ENCODE measurements at places on chromosomes 13 and 19.
A peak's percentile ranks its signal among the peaks of the same experiment; 100 is the strongest.

DNA sequence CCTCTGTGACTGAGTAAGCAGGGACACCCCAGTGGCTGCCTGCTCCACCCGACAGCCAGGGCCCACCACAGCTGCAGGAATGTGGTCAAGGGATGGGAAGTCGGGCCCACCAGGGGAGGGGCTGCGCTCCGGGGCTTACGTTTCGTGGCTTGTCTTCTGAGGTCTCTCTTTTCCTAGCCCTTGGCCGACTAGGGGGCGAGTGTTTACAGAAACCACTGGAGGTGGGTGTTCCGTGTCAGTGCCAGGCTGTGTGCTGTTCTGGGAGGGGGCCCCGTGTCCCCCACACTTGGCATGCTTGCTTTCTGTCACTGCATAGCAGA, 4.5 kb downstream of the ADAT3 start:
- DNase-seq, result no peak

GRCh38 chr13:94113245-94113644, 366.2 kb downstream of the DCT start:
- no peak for DNase-seq

DNA sequence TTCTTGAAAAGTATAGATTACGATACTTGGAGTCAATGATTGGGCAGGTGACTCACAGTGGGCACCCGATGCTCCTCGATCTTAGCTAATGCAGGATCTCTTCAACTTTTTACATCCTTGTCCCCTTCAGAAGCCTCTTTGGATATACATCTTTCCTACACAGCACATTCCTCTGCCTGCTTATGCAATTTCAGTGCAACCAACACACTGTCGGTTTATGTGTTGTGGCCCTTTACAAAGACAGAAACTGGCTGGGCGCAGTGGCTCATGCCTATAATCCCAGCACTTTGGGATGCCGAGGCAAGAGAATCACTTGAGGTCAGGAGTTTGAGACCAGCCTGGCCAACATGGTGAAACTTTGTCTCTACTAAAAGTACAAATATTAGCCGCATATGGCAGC, 2.6 kb downstream of the GPR42 start:
- no peak for DNase-seq

DNA sequence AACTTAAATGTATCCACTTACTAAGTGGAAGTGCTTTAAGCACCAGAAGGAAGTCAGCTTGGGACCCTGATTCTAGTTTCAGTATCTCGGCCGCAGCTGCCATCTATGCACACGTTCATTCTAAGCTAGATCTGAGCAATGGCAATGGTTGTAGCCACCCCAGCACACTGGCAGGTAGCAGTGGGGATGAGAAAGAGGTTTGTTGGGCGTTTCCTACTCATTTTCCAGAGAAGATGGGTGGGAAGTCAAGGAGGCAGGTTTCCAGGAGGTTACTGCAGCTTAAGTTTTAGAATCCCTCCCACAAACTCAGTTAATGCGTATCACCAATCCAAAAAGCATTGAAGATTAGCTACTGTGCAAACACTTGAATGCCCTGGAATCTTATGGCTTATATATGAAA, 114.2 kb upstream of the TSC22D1 start:
- DNase-seq, result no peak

- peak; percentile 71 for DNase-seq
These were observed 1.1 kb downstream of the PPP1R12C start for GRCh38 chr19:55116232-55116858.

- no peak for DNase-seq
These were observed 77.0 kb downstream of the STARD13 start for GRCh38 chr13:33208290-33209220.

DNA sequence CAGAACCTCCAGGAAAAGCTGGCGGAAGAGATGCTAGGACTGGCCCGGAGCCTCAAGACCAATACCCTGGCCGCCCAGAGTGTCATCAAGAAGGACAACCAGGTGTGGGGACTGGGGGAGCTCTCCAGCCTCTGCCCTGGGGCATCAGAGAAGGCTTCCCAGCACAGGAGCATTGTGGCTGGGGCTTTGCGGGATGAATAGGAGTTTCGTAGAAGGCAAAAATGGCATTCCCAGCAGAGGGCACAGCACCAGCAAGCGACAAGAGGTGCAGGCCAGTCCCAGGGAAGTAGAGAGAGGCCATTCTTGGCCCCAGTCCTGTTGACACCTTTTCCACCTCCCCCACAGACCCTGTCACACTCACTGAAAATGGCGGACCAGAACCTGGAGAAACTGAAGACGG, 4.1 kb downstream of the USE1 start:
- no peak for DNase-seq

GRCh38 chr13:97588993-97589392, 155.0 kb downstream of the RAP2A start:
- no peak for DNase-seq

DNA sequence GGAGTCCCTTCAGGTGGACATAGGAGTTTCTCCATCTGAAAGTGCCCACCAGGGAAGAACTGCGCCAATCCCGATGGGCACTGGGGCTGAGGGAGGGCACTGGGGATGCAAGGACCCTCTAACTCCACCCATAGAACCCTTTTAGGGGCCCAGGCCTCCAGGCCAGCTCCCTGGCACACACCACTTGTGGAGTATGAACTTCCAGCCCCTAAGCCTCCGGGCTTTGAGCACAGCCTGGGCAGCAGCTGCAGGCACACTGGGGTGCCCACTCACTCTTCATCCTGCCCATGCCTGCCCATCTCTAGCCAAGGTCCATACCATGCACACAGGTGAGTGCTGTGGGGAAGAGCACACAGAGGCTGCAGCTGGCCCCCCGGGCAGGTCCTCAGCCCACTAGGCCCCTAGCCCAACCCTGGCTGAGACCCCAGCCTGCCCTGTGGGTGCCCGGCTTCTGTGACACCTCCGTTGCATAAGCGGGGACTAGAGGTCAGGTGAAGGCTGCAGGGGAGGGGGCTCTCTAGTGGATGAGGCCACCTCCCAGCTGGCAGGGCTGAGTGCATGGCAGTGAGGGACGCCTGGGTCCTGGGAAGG, 14.6 kb upstream of the SLC7A10 start:
- no peak for DNase-seq

- DNase-seq, result no peak
These were observed 127.2 kb upstream of the MAB21L1 start for GRCh38 chr13:35603593-35604285.

DNA sequence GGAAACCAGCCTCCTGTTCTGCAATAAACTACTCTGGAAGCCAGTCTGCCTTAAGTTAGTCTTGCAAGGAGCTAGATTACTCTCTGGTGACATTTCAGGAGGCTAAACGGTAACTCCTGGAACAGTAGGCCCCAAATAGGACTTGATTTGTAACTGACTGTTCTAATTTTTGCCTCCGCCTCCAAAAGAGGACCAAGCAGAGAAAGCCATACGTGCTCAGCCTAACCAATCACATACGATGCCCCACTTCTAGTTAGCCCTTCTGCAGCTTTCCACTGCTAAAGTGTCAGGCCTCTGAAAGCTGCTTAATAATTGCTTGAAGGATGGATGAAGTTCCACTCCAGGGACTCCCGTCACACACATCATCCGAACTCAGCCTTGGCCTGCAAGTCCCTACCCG, 744 bp downstream of the ZNF805 start:
- peak; percentile 33 for DNase-seq

DNA sequence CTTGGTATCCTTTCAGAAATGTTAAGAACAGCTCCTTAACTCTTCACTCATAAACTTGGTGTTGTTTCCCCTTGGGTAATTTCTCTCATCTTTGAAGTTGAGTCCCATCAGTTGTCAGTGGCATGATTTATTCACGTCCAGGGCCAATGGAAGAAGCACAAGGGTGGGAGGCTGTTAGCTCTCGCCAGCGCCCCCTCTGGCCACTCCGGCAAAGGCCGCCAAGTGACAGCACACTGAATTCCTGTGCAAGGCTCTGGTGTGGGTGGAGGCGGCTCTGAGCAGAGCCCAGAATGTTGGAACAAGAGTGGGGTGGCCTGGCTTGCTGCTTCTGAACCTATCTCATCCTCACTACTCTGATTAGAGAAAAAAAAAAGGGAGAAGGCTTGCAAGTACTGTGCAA, 13.1 kb upstream of the MEDAG start:
- peak; percentile 69 for DNase-seq

- DNase-seq, result no peak
These were observed 849.4 kb downstream of the DACH1 start for GRCh38 chr13:71017607-71018006.

DNA sequence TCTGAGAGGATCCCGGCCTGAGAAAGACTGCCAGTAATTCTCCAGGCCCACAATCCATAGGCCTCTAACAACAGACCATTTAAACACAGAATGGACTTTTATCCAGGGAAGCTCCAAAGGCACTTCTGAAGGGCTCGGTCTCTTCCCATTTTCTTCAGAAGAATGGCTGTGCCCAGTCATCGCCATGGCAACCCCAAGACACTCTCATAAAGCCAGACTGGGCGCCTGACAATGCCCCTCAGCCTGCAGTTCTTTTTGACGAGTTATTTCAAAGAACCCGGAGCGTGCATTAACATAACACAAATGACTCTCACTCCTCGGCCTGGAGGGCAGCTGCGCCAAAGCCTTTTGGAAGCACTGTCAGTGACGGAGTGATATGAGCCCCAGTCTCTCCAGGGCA, 61.0 kb downstream of the RASA3 start:
- no peak for DNase-seq

DNA sequence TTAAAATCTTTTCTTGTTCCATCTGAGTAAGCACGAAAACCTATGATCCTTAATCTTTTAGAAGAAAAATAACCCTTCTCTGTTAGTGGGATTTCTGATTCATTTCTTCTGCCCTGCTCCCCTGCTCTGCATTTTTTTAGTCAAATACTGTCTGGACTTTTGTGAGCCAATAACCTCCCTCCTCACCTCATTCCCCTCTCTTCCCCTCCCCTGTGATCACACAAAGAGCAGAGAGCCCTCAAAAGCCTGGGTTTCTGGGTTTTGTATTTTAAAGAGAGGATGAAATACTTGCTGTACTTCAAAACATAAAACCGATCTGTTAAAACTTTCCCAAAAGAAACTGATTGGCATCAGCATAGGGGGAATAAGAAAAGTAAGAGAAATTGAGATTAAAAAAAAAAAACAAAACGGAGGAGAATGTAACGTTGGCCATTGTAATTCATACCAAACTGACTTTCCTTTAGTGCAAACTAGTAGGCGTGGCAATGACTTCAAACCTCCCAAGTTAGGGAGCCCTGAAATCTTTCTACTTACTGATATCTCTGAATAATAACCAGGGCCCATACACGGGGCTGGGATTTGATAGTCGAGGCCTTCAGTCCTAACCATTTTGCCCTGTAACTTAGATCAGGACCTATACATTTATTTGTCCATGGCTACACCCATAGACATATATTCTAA, 232.9 kb downstream of the TM9SF2 start:
- no peak for DNase-seq

DNA sequence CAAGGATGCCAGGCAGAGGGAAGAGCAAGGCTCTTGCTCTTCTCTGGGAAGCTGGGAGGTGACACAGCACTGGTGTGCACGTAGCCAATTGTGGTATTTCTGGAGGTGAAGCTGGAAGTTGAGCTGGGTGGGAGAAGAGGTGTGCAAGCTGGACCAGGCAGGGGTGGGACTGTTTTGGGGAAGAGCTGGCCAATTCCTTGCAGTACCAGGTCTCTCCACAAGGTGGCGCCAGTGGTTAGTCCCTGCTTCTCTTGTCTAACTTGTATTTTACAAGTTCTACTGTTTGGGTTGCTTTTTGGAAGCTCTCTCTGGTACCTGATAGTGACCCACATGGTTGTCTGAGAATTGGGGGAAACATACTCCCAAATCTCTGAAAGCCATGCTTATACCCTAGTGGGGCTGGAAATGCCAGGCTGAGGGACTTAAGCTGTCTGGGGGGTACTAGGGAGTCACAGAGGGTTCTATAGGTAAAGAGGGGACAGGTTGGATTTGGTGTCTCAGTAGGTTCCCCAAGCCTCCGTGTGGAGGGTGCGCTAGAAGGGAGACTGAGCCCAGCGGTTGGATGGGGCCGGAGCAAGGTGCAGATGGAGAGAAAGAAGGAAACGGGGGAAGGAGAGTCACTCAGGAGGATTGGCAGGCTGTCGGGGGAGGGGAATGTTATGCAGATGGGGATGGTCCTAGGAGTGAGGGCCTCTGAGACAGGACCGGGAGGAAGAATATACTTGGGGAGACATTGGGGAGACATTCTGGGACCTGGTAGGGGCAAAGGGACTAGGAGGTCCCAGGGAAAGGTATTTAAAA, 3.0 kb downstream of the HPN start:
- peak; percentile 71 for DNase-seq

GRCh38 chr19:41206926-41207750, 11.9 kb upstream of the AXL start:
- DNase-seq, result no peak

DNA sequence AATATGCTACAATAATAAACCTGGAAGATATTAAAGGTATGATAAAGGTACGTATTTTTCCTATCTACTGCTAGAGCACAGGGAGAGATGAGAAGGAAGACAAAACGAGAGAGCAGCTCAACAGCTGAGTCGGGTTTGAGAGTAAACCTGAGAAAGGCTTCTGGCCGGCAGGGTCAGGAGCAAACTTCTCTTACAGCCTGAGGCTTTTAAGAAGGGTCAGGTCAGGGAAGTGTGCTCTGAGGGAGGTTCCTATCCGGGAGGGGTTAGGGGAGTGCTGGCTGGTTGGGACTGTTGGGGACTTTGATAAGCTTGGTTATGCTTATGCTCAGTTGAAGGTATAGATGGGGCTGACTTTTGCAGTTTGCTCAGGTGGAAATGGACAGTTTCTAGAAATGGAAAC, 77.7 kb upstream of the PRR20A start:
- DNase-seq, result no peak

DNA sequence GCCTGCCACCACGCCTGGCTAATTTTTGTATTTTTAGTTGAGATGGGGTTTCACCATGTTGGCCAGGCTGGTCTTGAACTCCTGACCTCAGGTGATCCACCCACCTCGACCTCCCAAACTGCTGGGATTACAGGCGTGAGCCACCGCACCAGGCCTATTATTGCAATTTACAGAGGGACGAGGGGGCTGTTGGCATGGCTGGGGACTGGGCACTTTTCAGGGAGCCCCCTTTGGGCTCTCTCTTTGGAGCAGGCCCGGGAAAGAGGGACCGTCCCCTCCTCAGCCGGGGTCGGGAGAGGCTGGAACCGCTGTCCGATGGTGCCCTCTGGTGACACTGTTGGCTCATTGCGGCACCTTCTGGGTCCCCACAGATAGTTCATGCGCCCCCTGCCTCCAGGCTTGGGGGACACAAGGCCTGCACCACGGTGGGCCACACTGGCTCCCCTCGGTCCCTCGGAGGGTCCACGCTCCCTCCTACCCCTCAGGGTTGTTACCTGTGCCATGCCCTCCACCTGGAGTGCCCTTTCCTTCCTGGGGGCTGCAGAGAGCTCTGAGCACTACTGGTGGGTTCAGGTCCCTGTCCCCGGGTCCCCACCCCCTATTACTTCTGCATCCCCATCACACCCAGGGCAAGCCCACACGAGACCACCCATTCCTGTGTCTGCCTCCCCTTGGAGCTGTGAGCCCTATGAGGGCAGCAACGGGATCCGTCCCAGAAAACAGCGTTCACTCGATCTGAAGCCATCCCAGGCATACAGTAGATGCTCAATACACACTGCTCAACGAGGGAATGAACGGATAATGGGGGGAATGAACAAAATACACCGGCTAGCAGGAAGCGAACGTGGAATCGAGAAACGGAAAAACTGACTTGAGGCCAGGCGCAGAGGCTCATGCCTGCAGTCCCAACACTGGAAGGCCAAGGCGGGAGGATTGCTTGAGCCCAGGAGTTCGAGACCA, 12.5 kb downstream of the FEM1A start:
- DNase-seq, result peak; percentile 44
